Stimulated activated CD8-positive, alpha-beta memory T cell treated with anti-CD3 and anti-CD28 coated beads, Interleukin-2, amount 100 ng/mL, for 1 hour (primary cell): ENCODE measurements at places on chromosomes 5 and 9.

DNA sequence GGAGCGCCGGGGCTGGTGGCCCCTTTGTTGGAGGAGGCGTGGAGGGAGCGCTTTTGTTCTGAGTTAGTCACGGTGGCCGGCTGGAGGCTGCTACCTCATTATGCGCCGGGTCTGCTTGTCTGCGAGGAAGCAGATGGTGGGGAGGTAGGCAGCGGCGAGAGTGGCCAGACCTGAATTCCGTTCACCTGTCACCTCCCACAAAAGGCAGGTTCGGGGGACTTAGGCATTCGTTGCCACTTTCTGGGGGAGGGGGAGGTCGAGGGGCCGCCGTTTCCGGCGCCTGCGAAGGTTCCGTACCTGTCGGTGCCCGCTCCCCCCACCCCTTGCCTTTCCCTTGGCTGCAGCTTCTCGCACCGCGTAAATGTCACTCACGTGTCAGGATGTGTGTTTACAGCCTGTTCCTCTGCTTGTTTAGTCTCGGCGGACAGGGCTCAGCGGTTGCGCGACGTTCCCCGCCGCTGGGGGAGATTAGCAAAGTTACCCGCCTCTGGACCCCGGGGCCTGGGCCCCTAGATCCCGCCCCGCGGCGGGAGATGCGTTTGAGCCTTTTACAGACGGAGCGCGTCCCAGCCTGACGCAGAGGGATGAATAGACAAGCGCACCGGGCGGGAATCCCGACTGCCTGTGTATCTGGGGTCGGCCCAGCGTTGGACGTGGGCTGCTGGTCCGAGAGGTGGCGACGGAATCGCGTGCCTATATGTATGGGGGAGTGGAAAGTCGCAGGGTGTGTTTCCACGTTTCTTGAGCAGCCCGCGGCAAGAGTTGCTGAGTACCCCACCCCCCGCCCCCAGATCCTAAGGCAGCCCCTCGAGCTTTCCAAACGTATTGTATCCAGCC, 2.7 kb upstream of the LHX2 start:
- DNase-seq, result no peak

GRCh38 chr9:80134487-80134886, 562.7 kb downstream of the TLE4 start:
- no peak for DNase-seq

DNA sequence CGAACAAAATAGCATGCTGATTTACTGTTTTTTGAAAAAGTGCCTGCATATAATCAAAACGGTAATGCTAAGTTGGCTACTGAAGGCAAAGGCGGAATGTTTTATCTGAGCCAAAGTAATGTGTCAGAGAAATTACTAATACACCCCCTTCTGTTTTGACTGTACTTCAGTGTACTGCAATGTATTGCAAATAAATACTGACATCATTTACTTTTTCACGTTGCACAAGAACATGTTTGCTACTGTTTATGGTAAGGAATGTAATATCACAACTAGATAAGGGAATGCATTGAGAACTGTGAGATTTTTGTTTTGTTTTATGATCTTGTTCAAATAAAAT, 813 bp upstream of the AGTPBP1 start:
- DNase-seq, result no peak

GRCh38 chr9:133605856-133606707, 3.1 kb downstream of the FAM163B start:
- no peak for DNase-seq

- DNase-seq, result no peak
These were observed 15.4 kb upstream of the TNFSF8 start for GRCh38 chr9:114945616-114946412.

DNA sequence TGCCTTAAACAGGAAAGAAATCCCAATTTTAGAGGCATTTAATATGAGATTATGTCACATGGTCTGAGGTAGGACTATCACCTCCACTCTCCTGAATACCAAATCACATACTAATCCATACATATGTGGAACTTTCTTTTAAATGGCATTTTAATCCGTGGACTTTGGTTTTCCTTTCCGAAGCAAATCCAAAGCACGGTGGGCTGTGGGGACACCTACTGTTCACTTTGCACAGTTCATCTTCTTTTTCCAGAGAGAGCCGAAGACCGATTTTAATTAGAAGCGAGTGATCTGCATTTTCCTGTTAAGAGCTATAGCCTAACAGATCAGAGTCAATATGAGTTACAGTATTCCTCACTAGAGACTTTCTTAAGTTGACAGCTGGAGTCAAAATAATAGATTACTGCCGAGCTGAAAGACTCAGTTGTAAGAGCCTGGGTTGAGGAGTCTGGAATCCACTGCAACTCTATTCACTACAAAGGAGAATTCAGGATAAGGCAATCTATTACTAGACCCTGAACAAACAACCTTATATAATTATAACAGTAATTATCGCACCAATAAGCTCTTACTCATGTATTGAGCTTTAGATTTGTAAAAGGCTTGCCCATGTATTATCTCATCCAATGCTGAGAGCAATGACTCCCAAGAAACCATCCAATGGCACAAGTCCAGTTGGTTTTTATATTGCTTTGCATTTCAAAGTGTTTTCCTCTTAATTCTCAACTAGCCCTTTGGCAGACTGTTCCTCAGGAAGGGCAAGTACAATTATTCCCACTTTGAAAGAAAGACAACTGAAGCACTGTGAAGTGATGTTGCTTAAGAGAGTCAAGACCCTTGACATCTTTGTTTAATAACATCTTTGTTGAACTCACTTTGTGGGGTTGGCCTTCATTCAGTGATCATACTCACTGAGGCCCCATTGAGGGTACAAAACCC, 144.7 kb downstream of the TRPM6 start:
- no peak for DNase-seq

- no peak for DNase-seq
These were observed 35.5 kb downstream of the VAV2 start for GRCh38 chr9:133956520-133957076.

DNA sequence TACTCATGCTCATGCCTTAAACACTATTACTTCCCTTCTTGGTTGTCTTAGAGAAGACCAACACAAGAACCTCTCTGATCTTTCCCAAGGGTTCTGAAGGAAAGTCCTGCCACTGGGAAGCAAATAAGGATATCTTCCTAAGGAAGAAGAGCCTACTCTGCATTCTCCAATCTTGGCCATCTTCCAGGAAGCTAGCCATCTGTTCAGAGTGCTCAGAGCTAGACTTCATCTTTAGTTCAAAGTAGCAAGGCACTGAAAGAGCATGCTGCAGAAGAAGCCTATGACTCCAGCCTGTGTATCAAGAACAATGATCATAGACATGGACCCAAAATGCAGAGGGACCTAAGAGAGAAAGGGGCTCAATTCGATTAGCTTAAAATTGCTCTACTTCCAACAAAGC, 114.7 kb downstream of the KIAA0825 start:
- no peak for DNase-seq

GRCh38 chr9:76459694-76460635, 983 bp downstream of the GCNT1 start:
- no peak for DNase-seq

DNA sequence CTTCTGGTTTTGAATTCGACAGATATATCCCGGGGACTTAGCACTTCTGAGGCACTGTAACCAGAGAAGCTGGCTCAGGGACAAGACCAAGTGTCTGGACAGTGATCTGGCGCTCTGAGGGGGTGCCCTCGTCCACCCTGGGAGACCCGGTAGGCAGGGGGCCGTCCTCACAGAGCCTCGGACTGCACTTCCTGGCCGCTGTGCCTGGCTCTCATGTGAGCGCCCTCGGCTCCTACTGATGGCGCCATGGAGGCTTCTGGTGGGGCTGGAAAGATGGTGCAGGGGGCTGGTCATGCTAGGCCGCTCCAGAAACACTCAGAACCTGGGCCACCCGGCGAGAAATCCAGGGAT, 18.8 kb upstream of the SLC6A3 start:
- no peak for DNase-seq

DNA sequence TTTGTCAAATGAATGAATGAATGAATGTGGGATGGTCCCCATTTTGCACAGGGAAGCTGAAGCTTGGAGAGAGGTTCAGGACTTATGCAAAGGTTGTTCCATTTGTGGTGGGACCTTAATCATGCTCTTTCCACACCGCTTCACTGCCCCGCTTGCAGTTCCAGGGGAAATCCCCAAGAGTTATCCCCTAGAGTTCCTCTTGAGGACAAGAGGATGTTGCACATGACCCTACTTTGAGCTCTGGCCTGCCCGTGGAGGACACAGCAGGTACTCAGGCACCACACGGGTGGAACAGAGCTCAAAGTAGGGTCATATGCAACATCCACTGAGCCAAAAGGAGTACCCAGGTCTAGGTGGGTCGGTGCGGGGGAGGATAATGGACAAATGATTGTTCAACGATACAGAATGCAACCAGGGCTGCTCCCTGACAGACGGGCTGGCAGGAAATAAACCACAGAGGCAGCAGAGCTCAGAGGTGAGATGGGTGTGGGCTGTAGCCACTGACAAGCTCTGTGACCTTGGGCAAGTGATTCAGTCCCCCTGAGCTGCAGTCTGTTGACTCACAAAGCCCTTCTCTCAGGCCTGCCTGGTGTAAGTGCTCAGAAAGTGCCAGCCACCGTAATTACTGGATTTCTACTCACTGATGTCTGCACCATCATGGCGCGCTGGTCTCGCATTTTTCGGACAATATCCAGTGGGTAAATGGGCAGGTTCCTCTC, 60.3 kb upstream of the EPB41L4B start:
- DNase-seq, result no peak

DNA sequence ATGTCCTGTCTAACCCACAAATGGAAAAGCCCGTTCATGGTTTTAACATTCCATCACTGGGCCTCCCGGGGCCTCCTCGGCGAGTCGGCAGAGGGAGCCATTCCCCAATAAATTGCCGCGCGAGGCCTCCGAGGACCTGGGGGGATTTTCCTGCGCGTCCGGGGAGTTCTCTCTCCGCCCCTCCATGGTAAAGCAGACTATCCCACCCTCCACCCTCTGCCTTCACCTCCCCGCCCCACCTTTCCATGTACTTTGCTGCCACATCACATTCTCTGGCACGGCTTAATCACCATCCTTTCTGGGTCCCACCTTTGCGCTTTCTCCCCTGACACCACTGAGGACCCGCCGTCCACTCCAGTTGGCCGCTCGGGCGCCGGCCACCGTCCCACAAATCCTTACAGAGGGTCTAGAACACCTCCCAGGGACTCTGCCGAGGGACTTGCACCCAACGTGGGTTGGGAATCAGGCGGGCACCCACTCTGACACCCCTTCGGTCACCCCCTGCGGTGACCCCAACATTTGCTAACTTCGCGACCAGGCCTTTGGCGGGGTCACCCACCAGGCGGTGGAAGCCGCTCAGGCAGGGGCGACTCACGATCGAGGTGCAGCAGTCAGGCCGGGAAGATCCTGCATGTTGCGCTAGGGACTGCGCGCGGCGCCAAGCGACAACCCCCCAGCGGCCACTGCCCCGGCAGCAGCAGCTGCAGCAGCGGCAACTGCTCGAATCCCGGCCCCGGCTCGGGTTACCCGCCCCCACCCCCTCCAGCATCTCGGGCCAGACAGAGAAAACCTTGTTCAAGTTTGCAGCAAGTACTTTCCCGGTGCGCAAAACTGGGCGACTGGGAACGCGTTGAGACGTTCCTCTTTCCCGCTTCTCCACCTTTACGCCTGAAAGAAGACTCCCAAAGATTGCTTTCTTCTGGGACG, at the start of gene MEGF10:
MEGF10 (plus strand) TSS at position 778 of the 927 bp plus-strand sequence. CDS start 40,513 bp downstream, outside the sequence.
- DNase-seq, result no peak

- no peak for DNase-seq
These were observed 39.5 kb upstream of the GLRX start for GRCh38 chr5:95861864-95862561.

- DNase-seq, result no peak
These were observed 13.6 kb upstream of the GPX3 start for GRCh38 chr5:151006704-151007334.

- no peak for DNase-seq
These were observed 162.7 kb upstream of the SGCD start for GRCh38 chr5:156164306-156164705.

DNA sequence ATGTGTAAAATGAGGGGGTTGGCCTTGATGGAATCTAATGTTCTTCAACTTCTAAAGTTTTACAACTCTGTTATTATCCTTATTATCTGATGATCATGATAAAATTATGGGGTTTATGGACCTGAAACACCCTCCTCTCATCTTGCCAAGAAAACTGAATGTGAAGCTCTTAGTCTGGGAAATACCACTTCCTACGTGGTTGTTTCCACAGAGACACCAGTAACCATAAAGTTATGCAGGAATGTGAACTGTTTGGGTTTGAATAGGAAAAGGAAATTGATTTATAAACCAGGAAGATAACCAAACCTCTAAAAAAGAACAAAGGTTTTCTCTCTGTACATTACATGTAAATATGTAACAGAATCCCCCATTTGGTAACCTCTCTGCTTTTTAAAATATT, 28.3 kb upstream of the RAI14 start:
- DNase-seq, result no peak

GRCh38 chr9:88852794-88853193, 138.5 kb upstream of the S1PR3 start:
- no peak for DNase-seq

DNA sequence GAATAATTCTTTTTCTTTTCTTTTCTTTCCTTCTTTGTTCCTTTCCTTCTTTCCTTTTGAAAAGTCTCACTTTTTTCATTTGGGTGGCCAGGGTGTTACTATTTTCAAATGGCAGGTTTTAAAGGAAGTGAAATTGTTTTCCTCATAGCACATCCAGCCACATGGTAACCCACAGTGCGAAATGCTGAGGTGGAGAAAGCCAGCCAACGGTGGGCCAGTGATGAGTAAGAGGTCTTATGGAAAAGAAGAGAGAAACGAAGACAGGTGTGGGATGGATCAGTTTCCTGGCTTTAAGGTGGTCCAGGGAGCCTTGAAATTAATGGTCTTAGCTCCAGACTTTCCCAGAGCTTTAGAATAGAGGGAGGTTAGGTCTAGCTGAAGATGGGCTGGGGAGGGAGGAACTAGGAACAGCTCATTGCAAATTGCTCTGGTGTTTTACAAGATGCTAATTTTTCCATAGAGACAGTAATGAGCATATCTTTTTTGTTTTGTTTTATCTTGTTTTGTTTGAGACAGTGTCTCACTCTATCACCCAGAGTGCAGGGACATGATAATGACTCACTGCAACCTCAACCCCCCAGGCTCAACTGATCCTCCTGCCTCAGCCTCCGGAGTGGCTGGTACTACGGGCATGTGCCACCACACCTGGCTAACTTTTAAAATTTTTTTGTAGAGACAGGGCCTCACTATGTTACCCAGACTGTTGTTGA, 17.8 kb downstream of the ITK start:
- no peak for DNase-seq

DNA sequence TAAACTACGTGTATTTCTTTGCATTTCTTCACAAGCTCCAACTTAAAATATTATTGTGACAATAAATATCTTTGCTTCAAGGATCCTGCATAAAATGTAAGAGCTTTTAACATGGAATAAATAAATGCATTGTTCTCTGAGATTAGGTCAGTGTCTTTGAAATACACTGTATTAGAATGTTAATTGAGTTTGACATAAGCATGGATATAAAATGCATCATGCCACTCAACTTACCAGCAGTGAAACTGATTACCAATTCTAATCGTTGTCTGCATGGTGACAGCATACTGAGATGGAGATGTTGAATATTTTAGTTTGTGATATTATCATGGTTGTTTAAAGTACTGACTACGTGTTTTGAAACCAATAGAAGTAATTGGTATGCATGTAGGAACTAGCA, 555.3 kb upstream of the ZNF608 start:
- no peak for DNase-seq

GRCh38 chr9:93112116-93112863, 16.3 kb downstream of the CARD19 start:
- DNase-seq, result no peak
